Activated CD8-positive, alpha-beta T cell treated with anti-CD3 and anti-CD28 coated beads for 36 hours (primary cell): ENCODE measurements at places on chromosomes 3 and 15. TPM values are rescaled to one million over a fixed set of nuclear protein-coding genes. Genes with fewer than 3 reads are reported as not detected.

The SPTSSB gene
- not detected for total RNA-seq

DNA sequence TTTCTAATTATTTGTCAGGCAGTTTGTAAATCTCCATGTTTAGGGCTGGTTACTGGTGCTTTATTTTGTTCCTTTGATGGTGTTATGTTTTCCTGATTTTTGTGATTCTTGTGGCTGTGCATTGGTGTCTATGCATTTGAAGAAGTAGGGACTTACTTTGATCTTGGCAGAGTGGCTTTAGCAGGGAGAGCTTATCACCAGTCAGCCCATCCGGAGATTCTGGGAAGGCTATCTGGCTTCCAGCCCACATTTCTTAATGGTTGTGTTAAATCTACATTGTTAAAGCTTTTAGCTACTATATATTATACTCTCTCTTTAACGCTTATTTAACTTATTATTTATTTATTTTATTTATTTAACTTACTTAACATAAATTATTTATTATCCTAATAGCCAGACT lies 35.1 kb downstream of the FBXL2 start:
- peaks cover 8% of the 10 kb centered on the region for H3K27me3 ChIP-seq
- no peaks in the 10 kb centered on the region for H3K4me1 ChIP-seq
- no peak for DNase-seq
- no peak overlapping the region for H3K4me3 ChIP-seq
- H3K27ac ChIP-seq, result no peak overlapping the region
- no peaks in the 10 kb centered on the region for H3K36me3 ChIP-seq

The COL7A1 gene
- total RNA-seq, result 1.6 TPM

The MEIS2 gene
- not detected for total RNA-seq

The OXSM gene
- 20.9 TPM for total RNA-seq

The RBPMS2 gene
- total RNA-seq, result not detected

- peaks cover 20% of the 10 kb centered on the region for H3K27me3 ChIP-seq
- no peaks in the 10 kb centered on the region for H3K4me1 ChIP-seq
- no peaks in the 10 kb centered on the region for H3K36me3 ChIP-seq
These were observed 76.3 kb upstream of the EPHB3 start for GRCh38 chr3:184485241-184485640.

The TAGLN3 gene
- 1.2 TPM for total RNA-seq

The HRG gene
- not detected for total RNA-seq

DNA sequence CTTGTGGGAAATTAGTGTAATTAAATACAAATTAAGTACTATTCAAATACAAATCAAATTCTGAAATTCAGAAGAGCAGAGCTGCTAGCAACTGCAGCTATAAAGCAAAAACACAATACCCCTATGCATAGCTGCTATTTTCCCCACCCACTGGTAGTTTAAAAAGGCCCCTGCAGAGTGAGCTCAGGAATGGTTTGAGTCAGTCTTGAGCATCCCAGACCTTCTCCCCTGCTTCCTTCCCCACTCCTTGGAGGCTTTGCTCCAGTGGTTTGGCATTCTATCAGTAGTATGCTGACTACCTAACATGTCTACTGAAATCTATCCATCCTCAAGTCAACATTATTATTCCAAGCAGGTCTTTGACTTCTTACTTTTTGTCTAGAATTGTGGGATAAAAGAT lies 53.0 kb downstream of the EFHB start:
- no peak overlapping the region for H3K27ac ChIP-seq
- no peaks in the 10 kb centered on the region for H3K4me1 ChIP-seq
- no peaks in the 10 kb centered on the region for H3K36me3 ChIP-seq
- no peak for DNase-seq
- no peak overlapping the region for H3K4me3 ChIP-seq

The SLC51B gene
- total RNA-seq, result not detected

GRCh38 chr3:110697961-110698360 lies 373.7 kb upstream of the NECTIN3 start:
- no peak for DNase-seq
- no peak overlapping the region for H3K4me3 ChIP-seq
- H3K36me3 ChIP-seq, result no peaks in the 10 kb centered on the region
- peaks cover 2% of the 10 kb centered on the region for H3K27me3 ChIP-seq

DNA sequence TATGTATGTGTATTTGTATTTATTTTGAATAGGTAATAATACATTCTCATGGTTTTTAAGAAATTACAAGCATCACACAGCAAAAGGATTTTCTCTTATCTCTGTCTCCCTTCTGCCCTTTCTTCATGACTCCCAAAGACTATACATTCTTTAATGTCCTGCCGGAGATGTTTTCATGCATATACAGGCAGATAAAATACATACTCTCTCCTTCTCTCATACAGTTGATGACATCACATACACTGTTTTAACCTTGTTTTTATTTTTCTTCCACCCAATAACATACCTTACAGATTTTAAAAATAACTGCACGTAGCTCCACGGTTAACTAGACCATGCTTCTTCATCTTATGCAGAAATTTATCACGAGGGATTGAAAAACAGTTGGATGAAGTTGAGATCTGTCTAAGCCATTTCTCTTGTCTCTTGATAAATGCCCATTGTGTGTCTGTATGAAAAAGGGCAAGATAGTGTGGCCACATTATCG lies 249.8 kb downstream of the EDEM1 start:
- H3K27ac ChIP-seq, result no peak overlapping the region
- H3K4me3 ChIP-seq, result no peak overlapping the region
- H3K27me3 ChIP-seq, result peaks cover 18% of the 10 kb centered on the region
- no peak for DNase-seq

The CDC25A gene
- total RNA-seq, result 34.1 TPM

The PTX3 gene
- not detected for total RNA-seq

- no peaks in the 10 kb centered on the region for H3K27me3 ChIP-seq
- DNase-seq, result no peak
- no peak overlapping the region for H3K4me3 ChIP-seq
- H3K27ac ChIP-seq, result no peak overlapping the region
These were observed 28.9 kb downstream of the PDE8A start for GRCh38 chr15:85010386-85011159.

The TLR9 gene
- total RNA-seq, result 2.0 TPM

- no peak overlapping the region for H3K27ac ChIP-seq
- H3K36me3 ChIP-seq, result peaks cover 2% of the 10 kb centered on the region
- no peak overlapping the region for H3K4me3 ChIP-seq
These were observed 281.1 kb upstream of the TPRG1 start for GRCh38 chr3:188890572-188891270.

GRCh38 chr3:87509401-87509800 lies 233.0 kb upstream of the POU1F1 start:
- no peaks in the 10 kb centered on the region for H3K27me3 ChIP-seq
- H3K36me3 ChIP-seq, result no peaks in the 10 kb centered on the region
- no peaks in the 10 kb centered on the region for H3K4me1 ChIP-seq
- no peak for DNase-seq
- no peak overlapping the region for H3K4me3 ChIP-seq
- H3K27ac ChIP-seq, result no peak overlapping the region

- DNase-seq, result no peak
- H3K4me1 ChIP-seq, result peaks cover 48% of the 10 kb centered on the region
- H3K27me3 ChIP-seq, result no peaks in the 10 kb centered on the region
- H3K4me3 ChIP-seq, result peak overlapping the region; percentile 94
- H3K27ac ChIP-seq, result peak overlapping the region; percentile 85
- peaks cover 24% of the 10 kb centered on the region for H3K36me3 ChIP-seq
These were observed 1.2 kb downstream of the TLNRD1 start for GRCh38 chr15:81002009-81002330.

GRCh38 chr3:30140356-30141075 lies 465.9 kb upstream of the TGFBR2 start:
- H3K27ac ChIP-seq, result no peak overlapping the region
- no peaks in the 10 kb centered on the region for H3K27me3 ChIP-seq
- no peak overlapping the region for H3K4me3 ChIP-seq
- H3K36me3 ChIP-seq, result no peaks in the 10 kb centered on the region
- DNase-seq, result no peak

GRCh38 chr3:100319951-100320350 lies 14.6 kb upstream of the NIT2 start:
- H3K4me1 ChIP-seq, result peaks cover 15% of the 10 kb centered on the region
- peaks cover 3% of the 10 kb centered on the region for H3K36me3 ChIP-seq
- no peak for DNase-seq
- H3K27ac ChIP-seq, result no peak overlapping the region

- no peak overlapping the region for H3K4me3 ChIP-seq
- peaks cover 16% of the 10 kb centered on the region for H3K4me1 ChIP-seq
- H3K36me3 ChIP-seq, result no peaks in the 10 kb centered on the region
- peak; percentile 33 for DNase-seq
- H3K27me3 ChIP-seq, result no peaks in the 10 kb centered on the region
- no peak overlapping the region for H3K27ac ChIP-seq
These were observed 488.7 kb upstream of the TPRG1 start for GRCh38 chr3:188683032-188683521.

GRCh38 chr3:120177707-120178306 lies 83.6 kb upstream of the GSK3B start:
- H3K4me3 ChIP-seq, result no peak overlapping the region
- H3K36me3 ChIP-seq, result no peaks in the 10 kb centered on the region
- H3K4me1 ChIP-seq, result no peaks in the 10 kb centered on the region
- H3K27ac ChIP-seq, result no peak overlapping the region
- no peaks in the 10 kb centered on the region for H3K27me3 ChIP-seq

DNA sequence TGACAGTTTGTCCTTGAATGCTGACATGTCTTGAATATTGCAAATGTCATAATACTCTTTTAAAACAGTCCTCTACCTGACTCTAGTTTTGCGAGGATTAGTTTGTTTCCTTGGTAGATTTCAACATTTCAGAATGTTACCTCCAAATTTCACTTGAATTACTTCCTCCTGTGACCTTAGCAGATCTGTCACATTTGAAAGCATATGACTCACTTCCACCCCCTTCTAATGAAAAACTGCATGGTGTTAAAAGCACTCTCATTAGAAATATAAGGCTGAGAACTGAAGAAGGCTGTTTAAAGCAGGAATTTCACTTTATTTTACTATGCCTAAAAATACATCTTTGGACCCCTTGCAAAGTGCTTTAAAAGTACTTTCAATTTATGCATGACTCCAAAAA lies 598.7 kb upstream of the TGFBR2 start:
- peaks cover 7% of the 10 kb centered on the region for H3K27me3 ChIP-seq
- H3K4me3 ChIP-seq, result no peak overlapping the region
- DNase-seq, result no peak

The SCN5A gene
- total RNA-seq, result 0.52 TPM

DNA sequence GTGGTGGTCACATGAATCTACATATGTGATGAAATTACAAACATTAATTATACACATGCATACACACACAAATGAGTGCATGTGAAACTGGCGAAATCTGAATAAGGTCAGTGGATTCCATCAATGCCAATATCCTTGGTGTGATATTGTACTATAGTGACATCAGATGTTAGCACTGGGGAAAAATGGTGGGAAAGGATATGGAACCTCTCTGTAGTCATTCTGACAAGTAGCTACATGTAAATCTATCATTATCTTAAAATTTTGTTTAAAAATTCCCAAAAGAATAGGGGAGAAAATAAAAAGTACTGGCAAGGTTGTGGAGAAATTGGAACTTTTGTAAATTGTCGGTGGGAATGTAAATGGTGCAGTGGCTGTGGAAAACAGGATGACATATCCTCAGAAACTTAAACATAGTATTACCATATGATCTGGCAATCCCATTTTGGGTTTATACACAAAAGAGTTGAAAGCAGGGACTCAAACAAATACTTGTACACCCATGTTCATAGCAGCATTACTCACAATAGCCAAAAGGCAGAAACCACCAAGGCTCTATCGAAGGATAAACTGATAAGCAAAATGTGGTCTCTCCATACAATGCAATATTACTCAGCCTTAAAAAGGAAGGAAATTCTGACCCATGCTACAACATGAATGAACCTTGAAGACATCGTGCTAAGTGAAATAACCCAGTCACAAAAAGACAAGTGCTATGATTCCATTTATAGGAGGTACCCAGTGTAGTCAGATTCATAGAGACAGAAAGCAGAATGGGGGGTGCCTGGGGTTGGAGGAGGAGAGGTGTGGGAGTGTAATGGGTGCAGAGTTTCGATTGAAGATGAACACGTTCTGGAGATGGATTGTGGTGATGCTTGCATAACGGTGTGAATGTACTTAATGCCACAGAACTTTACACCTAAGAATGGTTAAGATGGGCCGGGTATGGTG lies 25.3 kb upstream of the HRH1 start:
- no peak overlapping the region for H3K4me3 ChIP-seq
- peaks cover 4% of the 10 kb centered on the region for H3K27me3 ChIP-seq
- no peak for DNase-seq
- H3K4me1 ChIP-seq, result peaks cover 3% of the 10 kb centered on the region
- H3K36me3 ChIP-seq, result no peaks in the 10 kb centered on the region
- H3K27ac ChIP-seq, result no peak overlapping the region

DNA sequence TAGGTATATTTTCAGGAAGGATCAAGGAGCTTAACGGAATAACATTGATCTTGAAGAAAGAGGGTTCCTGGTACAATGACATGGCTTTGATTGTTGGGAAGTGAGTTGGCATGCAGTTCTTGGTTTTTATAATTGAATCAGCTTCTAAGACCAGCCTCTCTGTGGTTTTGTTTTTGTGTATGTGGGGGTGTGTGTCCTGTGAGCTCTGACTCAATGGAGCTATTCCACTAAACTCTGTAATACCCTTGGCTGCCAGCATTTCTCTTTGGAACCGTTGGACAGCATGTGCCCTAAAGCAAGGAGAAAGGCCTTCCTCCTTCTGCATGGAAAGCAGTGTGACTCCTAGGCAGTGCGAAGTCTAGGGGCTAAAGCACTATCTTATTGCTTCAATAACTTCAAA lies 124.8 kb downstream of the EDEM1 start:
- no peak overlapping the region for H3K27ac ChIP-seq
- H3K4me3 ChIP-seq, result no peak overlapping the region
- no peaks in the 10 kb centered on the region for H3K36me3 ChIP-seq
- H3K27me3 ChIP-seq, result no peaks in the 10 kb centered on the region

- H3K4me3 ChIP-seq, result no peak overlapping the region
- DNase-seq, result no peak
- no peaks in the 10 kb centered on the region for H3K27me3 ChIP-seq
- no peaks in the 10 kb centered on the region for H3K4me1 ChIP-seq
These were observed 19.5 kb upstream of the ZBTB38 start for GRCh38 chr3:141348837-141349236.

DNA sequence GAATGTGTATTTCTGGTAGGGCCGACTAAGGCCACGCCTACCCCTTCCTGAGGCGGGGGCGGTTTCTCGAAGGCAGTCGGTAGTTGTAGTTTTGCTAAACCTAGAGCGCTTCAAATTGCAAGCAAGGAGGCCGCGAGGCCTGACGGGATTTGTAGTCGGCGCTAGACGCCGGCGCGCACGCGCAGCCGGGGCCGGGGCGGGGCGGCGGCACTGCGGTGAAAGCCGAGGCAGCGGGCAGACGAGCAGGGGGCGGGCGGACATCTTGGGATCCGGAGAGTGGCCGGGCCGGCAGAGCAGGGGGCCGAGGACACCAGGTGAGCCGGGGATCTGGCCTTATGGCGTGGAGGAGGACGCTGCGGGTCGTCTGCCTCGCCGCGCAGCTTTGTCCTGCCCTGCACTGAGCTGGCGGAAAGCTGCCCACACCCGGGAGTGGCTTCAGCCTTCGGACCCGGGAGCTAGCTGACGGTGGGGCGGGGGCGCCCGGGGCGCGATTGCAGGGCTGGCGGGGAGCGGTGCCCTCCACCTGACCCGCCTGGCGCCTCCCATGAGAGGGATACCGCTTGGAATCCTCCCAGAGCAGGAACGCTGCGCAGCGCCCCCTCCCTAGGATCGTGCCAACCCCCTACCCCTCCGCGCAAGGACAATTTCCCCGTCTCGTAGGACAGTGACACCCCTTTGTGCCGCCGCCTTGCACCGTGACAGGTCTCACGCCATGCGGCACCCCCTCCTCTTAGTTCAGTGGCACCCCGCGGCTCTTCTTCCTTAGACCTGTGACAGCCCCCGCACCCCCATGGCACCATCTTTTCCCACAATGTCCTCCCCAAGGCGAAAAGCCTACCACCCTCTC lies at the start of gene AP2M1:
AP2M1 (plus strand) TSS at position 210 of the 847 bp plus-strand sequence. CDS start 2,139 bp downstream, outside the sequence.
- H3K36me3 ChIP-seq, result peaks cover 22% of the 10 kb centered on the region
- peak; percentile 99 for DNase-seq
- H3K4me3 ChIP-seq, result peak within 1 kb of the TSS; percentile 85
- H3K27ac ChIP-seq, result peak within 1 kb of the TSS; percentile 88
- H3K27me3 ChIP-seq, result no peaks in the 10 kb centered on the region

GRCh38 chr3:128433837-128434165 lies 32.9 kb downstream of the DNAJB8 start:
- no peaks in the 10 kb centered on the region for H3K36me3 ChIP-seq
- H3K4me1 ChIP-seq, result peaks cover 6% of the 10 kb centered on the region
